Brain pericyte (primary cell): ENCODE measurements at places on chromosomes 12 and 14.

- no peak for DNase-seq
Observed at GRCh38 chr12:65496617-65497016, 218.1 kb downstream of the MSRB3 start.

- DNase-seq, result no peak
Observed at GRCh38 chr14:73741876-73742519, 27.8 kb upstream of the PNMA1 start.

GRCh38 chr14:68651075-68651474, 141.8 kb downstream of the ZFP36L1 start:
- DNase-seq, result no peak

DNA sequence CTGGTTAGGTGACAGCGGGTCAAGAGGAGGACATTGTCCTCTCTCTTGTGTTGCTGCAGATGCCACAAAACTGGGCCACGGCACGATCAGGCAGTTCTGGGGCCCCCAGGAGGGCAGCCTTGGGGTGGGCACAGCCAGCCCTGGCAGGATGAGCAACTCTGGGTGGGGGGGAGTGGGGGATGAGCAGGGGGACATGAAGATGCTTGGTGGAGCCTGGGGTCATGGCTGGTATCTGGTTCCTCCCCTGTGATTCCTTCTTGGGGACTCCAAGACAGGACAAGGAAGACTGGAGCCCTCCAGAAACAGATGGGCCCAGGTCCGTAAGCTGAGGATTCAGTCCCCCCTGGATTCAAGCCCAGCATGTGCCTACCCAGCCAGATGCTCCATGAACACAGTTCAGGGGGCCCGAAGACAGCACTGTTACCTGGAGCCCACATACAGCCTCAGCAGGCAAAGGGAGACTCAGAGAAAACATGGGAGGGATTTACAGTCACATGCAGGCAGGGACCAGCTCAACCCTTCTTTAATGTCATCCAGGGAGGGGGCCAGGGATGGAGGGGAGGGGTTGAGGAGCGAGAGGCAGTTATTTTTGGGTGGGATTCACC, 10.4 kb downstream of the SERPINA1 start:
- no peak for DNase-seq

DNA sequence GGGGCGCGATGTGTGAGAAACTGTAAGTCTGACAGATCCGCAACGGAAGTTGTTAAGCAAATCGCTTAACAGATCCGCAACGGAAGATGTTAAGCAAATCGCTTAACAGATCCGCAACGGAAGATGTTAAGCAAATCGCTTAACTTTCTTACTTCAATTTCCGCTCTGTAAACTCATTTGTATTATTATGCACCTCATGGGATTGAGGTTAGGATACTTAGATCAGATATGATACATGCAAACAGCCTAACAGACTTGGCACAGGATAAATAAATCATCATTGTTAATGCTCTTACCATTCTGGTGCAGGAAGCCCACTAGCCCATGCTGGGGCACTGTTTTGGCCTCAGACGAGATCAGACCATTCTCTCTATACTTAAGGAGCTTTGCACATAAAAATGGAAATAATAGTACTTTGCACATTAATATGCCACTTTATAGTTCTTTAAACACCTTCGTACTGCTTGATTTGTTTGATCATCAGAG, 399 bp downstream of the NCAPD2 start:
- DNase-seq, result no peak

- no peak for DNase-seq
Observed at GRCh38 chr12:22539055-22539454, 5.3 kb downstream of the C2CD5 start.
